GM23248 (cell line): ENCODE measurements at places on chromosomes 5 and 9.

DNA sequence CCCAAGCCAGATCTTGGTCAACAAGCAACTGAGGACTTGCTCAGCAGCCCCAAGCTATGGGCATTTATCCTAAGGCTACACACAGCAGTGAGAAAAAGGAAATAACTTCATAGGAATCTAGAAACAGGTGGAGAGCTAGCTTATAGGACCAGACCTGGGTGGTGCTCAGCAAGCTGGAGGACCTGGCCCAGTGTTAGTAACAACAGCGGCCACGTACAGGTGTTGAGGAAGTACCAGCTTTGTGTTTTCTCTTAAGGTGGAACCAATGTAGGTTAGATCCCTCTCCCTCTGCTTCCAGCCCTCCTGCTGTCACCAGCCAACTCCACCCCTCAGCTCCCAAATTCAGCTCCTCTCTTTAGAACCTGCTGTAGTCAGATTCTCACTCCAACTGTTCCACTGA, 43.4 kb downstream of the IRF1 start:
- no peak for DNase-seq

DNA sequence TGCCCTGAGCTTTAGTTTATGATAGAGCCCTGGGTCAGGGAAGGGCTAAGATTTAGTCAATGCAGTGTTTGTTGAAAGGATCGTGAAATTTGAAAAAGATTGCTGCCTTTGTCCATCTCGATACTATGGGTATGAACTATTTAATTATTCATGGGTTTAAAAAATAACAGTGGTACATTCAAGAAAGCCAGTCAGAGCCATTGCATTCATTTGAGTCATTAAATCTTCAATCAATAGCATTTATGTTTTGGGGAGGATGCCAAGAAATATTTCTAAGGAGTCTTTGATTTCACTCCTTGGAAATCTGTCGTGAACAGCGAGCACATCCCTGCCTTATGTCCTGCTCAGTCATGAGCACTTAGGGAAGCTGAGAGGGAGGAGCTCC, 54.4 kb upstream of the LRRTM2 start:
- no peak for DNase-seq

GRCh38 chr5:74337254-74337983, 303.1 kb downstream of the ENC1 start:
- no peak for DNase-seq

GRCh38 chr5:74235552-74235951, 405.0 kb downstream of the ENC1 start:
- DNase-seq: peak; percentile 28

DNA sequence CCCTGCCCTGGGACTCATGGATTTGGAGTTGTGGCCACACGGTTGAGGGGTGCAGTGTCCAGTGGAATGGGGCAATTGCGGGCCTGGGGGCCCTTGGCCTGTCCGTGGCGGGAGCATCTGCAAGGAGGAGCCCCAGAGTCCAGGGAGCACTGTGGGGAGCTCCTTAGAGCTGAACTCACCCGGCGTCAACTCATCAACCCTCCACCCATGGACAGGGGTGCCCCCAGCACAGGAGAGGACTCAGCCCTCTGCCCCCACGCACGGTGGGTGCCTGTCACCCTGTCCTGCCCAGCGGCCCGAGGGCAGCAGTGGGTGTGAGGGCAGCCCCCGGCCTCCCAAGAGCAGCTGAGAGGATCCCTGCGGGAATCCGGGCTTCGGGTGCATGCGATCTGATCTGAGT, 550 bp upstream of the SLC6A18 start:
- no peak for DNase-seq

DNA sequence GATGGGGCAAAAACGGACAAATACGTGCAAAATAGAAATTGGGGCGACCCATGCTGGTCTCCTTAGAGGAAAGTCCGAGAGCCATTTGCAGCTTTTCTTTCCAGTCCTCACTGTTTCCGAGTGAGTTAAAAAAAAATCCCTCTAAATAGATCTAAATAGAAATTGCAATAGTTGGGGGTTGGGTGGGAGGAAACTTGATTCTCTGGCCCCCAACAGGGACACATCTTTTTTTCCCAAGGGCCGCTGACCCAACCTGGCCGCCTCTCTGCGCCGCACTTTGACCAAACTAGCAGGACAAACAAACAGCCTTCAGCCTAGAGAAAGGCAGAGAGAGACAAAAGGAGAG, 2.8 kb upstream of the NKX2-5 start:
- DNase-seq: no peak

- peak; percentile 90 for DNase-seq
These were observed 690.9 kb upstream of the CDH18 start for GRCh38 chr5:20678814-20679298.

- DNase-seq: peak; percentile 29
These were observed 435.3 kb downstream of the NR2F1-AS1 start for GRCh38 chr5:93145767-93146166.

DNA sequence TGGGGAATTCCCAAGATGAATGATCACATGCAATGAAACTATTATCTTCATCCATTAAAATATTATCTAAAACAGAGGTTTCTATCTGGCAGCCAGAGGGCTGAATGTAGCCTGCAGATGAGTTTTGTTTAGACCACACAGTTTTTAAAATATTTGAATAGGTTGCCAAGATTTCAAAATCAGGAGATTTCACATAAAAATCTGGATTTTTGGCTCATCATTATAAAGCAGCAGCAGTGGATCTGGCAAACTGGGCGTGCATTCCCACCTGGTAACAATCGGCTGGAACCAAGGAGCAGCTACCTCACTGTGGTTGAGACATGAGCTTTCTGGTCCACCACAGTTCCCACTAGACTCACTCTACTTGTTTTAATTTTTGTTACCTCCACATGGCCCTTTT, 155.1 kb downstream of the BNC2 start:
- peak; percentile 64 for DNase-seq

GRCh38 chr5:111252799-111253545, 28.8 kb downstream of the CAMK4 start:
- no peak for DNase-seq

DNA sequence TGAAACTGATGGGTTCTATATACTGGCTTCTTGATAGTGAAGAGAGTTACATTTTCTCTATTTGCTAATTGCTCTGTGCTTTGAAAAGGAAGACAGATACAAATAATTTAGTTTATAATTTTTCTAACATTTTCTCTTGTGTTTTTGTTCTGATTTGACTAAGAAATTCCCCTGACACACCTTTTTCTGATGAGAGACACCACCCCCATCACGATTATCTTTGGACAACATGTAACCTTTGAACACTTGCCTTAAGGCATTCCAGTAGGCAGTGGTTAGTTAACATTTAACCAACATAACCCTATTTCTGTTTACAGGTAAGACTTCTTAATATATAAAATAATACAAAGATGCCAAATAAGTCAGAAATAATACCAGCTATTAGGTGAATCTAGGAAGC, 4.1 kb upstream of the PTBP3 start:
- DNase-seq: no peak

- DNase-seq: no peak
These were observed 30.0 kb downstream of the SIL1 start for GRCh38 chr5:139167952-139168720.

DNA sequence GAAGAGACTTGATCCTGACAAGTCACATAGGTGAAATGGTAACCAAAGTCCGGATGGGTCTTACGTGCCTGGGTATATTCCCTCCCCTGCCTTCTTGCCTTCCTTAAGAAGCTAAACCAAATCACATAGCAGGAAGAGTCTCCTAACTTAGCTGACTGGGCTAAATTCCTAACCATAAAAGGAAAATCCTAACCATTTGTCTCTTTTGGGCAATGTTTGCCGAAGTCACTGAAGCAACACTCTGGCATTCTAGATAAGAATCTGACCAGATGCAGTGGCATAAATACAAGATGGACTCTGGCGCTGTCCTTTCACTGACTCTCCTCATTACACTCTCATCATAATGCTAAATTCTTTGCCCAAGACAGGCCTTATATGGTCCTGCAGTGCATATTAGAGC, 625.5 kb upstream of the RORB start:
- no peak for DNase-seq

DNA sequence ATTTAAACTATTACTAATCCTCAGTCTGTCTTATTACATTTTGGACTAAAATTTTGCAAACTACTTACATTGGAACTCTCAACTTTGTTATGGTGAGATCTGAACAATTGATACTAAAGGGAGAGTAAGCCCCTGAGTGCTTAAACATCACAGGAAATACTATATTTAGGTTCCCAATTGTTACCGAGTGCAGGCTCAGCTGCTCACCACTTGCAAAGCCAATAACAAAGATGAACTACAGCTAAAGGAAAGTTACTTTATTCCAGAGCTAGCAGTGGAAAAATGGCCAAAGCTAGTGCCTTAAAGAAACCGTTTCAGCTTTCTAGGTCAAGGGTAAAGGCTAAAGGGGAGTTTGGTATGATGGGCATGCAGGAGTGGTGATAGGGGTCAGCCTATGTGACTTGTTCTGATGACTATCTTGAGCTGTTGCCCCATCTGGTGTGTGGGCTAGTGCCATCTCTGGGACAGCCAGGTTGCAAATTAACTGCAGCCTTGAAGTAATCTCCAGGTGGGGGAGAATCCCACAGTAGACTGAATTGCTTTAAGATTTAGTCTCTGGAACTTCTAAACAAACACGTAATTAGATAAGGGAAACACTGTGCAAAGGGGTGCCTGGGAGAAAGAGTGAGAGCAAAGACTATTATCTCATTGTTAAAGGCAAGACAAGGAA, 7.8 kb upstream of the NDUFB6 start:
- DNase-seq: no peak

DNA sequence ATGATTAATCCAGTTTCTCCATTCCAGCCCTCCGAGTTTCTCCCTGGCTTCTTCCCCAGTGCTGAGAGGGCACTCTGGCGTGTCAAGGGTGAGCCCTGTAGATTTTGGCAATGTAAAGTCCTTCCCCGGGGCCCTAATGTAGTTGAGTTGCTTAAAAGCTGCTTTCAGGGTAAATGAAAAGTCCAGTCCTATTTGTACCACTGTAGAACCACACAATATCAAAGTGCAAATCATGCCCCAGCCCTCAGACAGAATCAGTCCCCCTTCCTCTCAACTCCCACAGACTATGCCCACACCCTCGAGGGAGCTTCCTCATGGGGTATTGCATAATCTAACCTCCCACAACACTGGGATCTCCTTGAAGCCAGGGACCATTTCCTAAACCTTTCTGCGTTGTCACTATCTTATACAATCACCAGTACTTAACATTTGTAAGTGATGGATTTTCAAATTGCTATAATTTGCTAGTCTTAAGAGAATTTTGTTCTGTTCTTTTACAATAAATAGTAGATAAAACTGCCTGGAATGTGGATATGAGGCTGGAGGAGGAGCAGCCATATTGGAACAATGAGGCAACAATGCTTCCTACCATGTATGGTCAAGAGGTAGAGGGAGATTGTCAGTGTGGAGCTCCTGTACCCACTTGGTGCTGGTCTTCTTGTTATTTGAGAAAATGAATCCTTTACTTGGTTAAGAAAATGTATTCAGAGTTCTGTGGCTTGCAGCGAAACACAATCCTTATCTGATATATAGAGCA, 34.4 kb downstream of the ZNF366 start:
- DNase-seq: peak; percentile 56

GRCh38 chr9:91214867-91215266, 146.9 kb downstream of the AUH start:
- no peak for DNase-seq

DNA sequence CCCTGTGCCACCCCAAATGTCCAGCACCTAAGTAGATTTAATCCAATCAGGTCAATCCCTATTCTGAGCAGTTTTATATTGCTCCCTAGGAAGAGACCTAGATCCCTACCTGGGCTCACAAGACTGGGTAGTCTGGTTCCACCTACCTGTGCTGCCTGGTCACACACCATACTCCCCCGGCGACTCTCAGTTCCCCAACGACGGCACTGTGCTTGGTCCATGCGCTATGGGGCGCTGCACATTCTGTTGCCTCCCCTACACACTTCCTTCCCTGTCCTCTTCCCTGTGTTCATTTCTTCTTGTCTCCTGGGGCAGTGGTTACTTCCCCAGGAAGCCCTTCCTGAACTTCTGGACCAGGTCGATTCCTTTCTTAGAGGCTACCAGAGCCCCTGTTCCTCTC, 109.9 kb upstream of the IL12B start:
- no peak for DNase-seq

DNA sequence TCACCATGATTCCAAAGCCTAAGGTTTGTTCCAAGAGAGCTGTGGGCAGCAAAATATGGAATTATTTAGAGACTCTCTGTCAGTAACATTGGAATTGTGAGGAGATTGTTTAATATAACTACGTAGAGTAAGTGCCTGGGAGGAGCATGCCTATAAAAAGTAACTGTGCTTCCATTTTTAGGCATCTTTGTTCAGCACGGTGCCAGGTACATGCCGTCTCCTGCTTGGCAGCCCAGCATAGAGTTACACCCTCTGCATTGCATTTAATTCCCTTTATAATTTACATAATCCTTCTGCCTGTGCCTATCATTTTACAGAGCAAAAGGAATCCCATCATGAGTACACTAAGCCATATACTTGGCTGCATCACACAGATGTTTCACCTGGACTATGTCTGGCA, 32.1 kb upstream of the ALDH1A1 start:
- DNase-seq: no peak

DNA sequence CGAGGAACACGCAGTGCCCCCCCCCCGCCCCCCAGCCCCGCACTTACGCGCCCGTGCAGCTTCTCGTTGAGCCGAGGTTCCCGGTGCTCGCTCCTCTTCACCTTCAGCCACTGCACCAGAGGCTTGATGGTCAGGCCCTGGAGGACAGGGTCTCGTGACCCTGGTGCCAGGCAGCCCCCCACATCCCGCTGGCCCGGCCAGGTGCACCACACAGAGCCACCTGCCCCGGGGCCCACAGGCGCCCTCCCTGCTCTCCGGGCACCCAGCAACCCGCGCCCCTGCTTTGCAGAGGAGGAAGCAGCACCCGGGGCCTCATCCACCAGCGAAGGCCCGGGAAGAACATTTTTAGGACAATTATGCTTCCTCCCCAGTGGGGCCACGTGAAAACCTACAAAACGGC, 39.0 kb downstream of the EXOC3 start:
- no peak for DNase-seq

GRCh38 chr5:58040846-58041245, 419.0 kb downstream of the PLK2 start:
- peak; percentile 5 for DNase-seq
